ENCODE measurements at places on chromosomes 2 and 18. TPM values are rescaled to one million over a fixed set of nuclear protein-coding genes. Genes with fewer than 3 reads are reported as not detected.

Gene NT5DC4
- total RNA-seq, result not detected

- H3K36me3 ChIP-seq, result peaks cover 1% of the 10 kb centered on the region
- peaks cover 2% of the 10 kb centered on the region for H3K4me1 ChIP-seq
- H3K27ac ChIP-seq, result no peak overlapping the region
- H3K27me3 ChIP-seq, result peaks cover 25% of the 10 kb centered on the region
- H3K4me3 ChIP-seq, result no peak overlapping the region
Observed at GRCh38 chr2:27010139-27010538, 22.6 kb upstream of the TMEM214 start.

Gene EN1
- not detected for total RNA-seq

- H3K36me3 ChIP-seq, result peaks cover 5% of the 10 kb centered on the region
- H3K27me3 ChIP-seq, result no peaks in the 10 kb centered on the region
- DNase-seq, result no peak
- peak overlapping the region; percentile 38 for H3K27ac ChIP-seq
Observed at GRCh38 chr2:39140322-39140847, 19.5 kb upstream of the SOS1 start.

Gene LRRTM1
- not detected for total RNA-seq

GRCh38 chr2:51291762-51292551, 260.0 kb upstream of the NRXN1 start:
- no peak overlapping the region for H3K4me3 ChIP-seq
- H3K36me3 ChIP-seq, result no peaks in the 10 kb centered on the region
- no peak for DNase-seq
- H3K27me3 ChIP-seq, result no peaks in the 10 kb centered on the region

DNA sequence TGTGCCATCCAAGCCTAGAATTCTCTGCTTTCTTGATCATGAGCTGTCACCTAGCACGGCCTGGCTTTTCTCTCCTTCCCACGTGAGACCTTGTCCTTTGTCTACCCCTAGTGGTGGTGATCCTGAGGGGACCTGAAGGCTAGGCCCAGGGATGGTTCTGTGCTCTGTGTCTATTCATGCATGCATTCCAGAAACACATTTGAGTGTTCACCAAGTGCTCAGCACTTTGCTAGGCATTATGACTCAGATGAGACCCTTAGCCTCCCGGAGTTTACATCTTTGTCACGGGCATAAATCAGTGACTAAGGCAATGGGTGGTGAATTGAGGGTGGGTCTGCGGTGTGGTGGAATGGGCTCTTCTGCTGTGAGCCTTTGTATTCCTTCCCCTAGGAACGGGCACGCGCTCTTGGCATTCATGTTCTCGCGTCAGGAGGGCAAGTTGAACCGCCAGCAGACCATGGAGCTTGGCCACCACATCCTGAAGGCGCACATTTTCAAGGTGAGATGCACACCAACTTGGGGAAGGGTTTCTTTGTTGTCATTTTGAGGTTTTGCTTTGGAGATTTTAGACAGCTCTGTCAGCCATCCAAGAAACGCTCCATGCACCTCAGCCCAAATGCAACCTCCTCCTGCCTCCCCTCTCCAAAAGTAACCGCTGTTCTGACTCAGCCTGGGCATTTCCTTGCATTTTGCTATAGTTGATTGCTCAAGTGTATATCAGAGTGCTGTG, 100.9 kb downstream of the WDSUB1 start:
- H3K4me3 ChIP-seq, result no peak overlapping the region
- no peak for DNase-seq
- H3K27me3 ChIP-seq, result no peaks in the 10 kb centered on the region
- H3K4me1 ChIP-seq, result peaks cover 12% of the 10 kb centered on the region
- H3K36me3 ChIP-seq, result no peaks in the 10 kb centered on the region

- no peak overlapping the region for H3K4me3 ChIP-seq
- no peak overlapping the region for H3K27ac ChIP-seq
- DNase-seq, result no peak
- H3K4me1 ChIP-seq, result peaks cover 17% of the 10 kb centered on the region
- H3K36me3 ChIP-seq, result no peaks in the 10 kb centered on the region
Observed at GRCh38 chr18:48977914-48978313, 27.1 kb upstream of the SMAD7 start.

Gene BABAM2
- 65.4 TPM for total RNA-seq

GRCh38 chr2:38233231-38233983, 143.7 kb downstream of the ATL2 start:
- no peak overlapping the region for H3K27ac ChIP-seq
- H3K4me3 ChIP-seq, result no peak overlapping the region
- H3K4me1 ChIP-seq, result no peaks in the 10 kb centered on the region
- peaks cover 54% of the 10 kb centered on the region for H3K27me3 ChIP-seq
- H3K36me3 ChIP-seq, result no peaks in the 10 kb centered on the region
- DNase-seq, result no peak

Gene CRYBA2
- not detected for total RNA-seq

GRCh38 chr2:1749489-1750119, 5.3 kb upstream of the PXDN start:
- H3K27ac ChIP-seq, result no peak overlapping the region
- H3K4me3 ChIP-seq, result no peak overlapping the region
- H3K36me3 ChIP-seq, result no peaks in the 10 kb centered on the region
- DNase-seq, result no peak
- peaks cover 27% of the 10 kb centered on the region for H3K27me3 ChIP-seq

- H3K36me3 ChIP-seq, result no peaks in the 10 kb centered on the region
- no peaks in the 10 kb centered on the region for H3K27me3 ChIP-seq
- H3K4me1 ChIP-seq, result no peaks in the 10 kb centered on the region
- DNase-seq, result no peak
- H3K4me3 ChIP-seq, result no peak overlapping the region
Observed at GRCh38 chr18:78558101-78558810, 421.4 kb upstream of the SALL3 start.

DNA sequence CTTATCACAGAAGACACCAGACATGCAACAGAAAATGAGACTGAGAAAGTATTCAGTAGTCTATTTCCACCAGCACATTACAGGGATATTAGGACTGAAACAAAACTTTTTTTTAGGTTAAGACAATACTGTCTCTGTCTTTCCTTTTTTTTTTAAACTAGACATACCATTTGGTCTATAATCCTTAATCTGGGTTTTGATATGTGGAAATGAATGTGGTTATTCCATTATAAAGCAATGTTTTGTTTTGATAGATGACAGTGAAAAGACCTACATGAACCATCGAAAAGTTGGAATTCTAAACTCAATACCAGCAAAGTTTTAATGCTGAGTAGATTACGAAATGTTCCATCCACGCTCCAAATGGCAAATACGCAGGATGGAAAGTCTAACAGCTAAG, 123.4 kb downstream of the TCF4 start:
- no peaks in the 10 kb centered on the region for H3K27me3 ChIP-seq
- H3K36me3 ChIP-seq, result no peaks in the 10 kb centered on the region
- H3K4me3 ChIP-seq, result no peak overlapping the region
- no peak overlapping the region for H3K27ac ChIP-seq
- H3K4me1 ChIP-seq, result no peaks in the 10 kb centered on the region

- H3K27ac ChIP-seq, result no peak overlapping the region
- peaks cover 41% of the 10 kb centered on the region for H3K27me3 ChIP-seq
- no peaks in the 10 kb centered on the region for H3K4me1 ChIP-seq
- DNase-seq, result no peak
- H3K36me3 ChIP-seq, result no peaks in the 10 kb centered on the region
Observed at GRCh38 chr18:63508596-63508995, 31.8 kb downstream of the SERPINB5 start.

DNA sequence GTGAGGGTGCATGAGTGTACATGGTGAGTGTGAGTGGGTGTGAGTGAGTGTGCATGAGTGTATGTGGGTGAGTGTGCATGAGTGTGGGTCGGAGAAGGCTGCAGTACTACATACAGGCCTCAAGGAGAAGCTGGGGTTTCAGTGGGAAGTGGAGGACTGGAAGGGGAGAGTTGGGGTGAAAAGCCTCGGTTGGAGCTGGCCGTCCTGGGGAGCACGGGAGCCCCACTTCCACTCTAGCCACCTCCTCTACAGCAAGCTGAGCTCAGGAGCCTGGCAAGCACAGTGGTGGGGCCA, 68.7 kb upstream of the HPCAL1 start:
- H3K27me3 ChIP-seq, result no peaks in the 10 kb centered on the region
- peak overlapping the region; percentile 7 for H3K27ac ChIP-seq
- DNase-seq, result no peak
- H3K4me1 ChIP-seq, result no peaks in the 10 kb centered on the region
- H3K4me3 ChIP-seq, result no peak overlapping the region

Gene SLC19A3
- not detected for total RNA-seq

- no peak for DNase-seq
- H3K4me1 ChIP-seq, result no peaks in the 10 kb centered on the region
- H3K27ac ChIP-seq, result no peak overlapping the region
- peaks cover 5% of the 10 kb centered on the region for H3K36me3 ChIP-seq
- H3K4me3 ChIP-seq, result no peak overlapping the region
Observed at GRCh38 chr18:72866901-72867745, 664 bp downstream of the NETO1 start.

- H3K4me1 ChIP-seq, result no peaks in the 10 kb centered on the region
- H3K27me3 ChIP-seq, result no peaks in the 10 kb centered on the region
- no peaks in the 10 kb centered on the region for H3K36me3 ChIP-seq
- no peak overlapping the region for H3K27ac ChIP-seq
- no peak overlapping the region for H3K4me3 ChIP-seq
Observed at GRCh38 chr2:155547571-155547970, 785.0 kb downstream of the NR4A2 start.

DNA sequence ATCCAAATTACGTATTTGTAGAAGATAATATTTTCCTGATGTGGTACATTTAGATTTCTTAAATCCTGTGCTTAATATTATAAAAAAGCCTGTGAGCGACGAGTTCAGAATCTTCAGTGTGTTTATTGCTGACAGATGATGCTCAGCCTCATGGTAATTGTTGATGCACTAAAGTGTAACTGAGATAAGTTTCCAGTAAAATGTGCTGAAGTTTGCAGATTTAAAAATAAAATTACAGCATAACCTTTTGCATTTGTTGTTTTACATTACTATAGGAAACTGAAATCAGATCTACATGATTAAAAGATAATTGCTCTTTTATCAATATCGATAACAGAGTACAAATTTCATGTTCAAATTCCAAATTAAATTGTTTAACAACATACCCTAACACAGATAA, 307.6 kb downstream of the FIGN start:
- no peak for DNase-seq
- H3K27me3 ChIP-seq, result no peaks in the 10 kb centered on the region
- no peaks in the 10 kb centered on the region for H3K4me1 ChIP-seq
- no peaks in the 10 kb centered on the region for H3K36me3 ChIP-seq

DNA sequence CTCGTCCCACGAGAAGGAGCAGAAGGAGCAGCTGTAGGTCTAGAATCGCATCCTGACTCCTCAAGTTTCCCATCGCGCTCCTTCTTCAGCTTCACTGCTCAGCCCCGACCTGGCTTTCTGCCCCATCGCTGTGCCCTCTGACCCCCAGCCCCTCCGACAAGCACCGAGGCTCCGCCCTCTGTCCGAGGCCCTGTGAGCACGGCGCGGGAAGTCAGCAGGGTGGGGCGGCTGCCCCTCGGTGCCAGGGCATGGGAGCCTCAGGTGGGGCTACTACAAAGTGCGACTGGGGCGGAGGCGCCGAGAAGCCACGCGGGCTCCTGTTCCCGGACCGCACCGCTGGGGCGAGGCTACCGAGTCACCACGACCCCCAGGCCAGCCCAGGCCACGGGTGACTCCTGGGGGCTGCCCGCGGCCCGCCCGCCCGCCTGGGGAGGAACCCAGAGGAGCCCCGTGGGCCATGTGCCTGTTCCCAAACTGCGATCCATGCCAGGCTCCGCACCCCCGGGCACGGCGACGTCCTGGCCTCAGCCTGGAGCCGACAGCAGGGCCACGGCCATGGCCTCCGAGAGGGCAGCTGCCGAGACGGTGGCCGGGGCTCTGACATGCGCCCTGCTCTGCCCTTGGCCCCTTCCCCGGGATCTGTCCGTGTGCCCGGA, 36.6 kb upstream of the ID2 start:
- no peak overlapping the region for H3K4me3 ChIP-seq
- H3K36me3 ChIP-seq, result peaks cover 3% of the 10 kb centered on the region
- H3K27ac ChIP-seq, result no peak overlapping the region
- H3K4me1 ChIP-seq, result peaks cover 5% of the 10 kb centered on the region
- DNase-seq, result no peak

DNA sequence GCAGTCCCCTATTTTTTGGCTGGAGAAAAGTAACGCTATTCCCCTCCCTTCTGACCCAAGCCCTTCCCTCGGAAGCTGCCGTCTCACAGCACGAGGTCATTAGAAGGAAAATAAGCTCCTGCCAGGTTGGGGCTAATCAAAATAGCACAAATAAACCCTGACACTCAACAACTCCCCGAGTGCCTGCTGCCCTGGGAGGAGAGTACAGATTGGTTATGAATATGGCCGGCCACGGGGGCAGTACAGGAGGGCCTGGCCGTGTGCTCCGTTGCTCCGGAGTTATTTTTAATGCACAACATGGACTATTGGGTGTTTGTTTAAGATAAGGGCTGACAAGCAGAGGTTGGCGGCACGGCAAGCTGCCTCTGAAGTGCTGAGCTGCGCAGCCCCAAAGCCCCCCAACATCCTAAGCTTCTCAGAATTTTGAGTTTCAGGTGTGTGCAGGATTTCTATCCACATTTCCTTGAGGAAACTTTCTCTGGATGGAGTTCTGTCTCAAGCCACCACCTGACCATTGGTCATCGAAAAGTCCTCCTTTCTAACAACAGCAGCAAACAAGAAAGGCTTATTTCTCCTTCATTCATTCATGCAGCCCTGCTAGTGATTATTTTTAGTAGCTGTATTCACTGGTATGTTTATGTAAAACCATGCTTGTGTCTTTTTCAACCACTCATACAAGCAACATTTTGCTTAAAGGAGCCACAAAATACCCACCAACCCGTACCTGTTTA, 58.7 kb downstream of the PAX3 start:
- no peaks in the 10 kb centered on the region for H3K36me3 ChIP-seq
- no peak overlapping the region for H3K4me3 ChIP-seq
- H3K27me3 ChIP-seq, result peaks cover 38% of the 10 kb centered on the region
- no peak for DNase-seq
- H3K4me1 ChIP-seq, result no peaks in the 10 kb centered on the region

Gene RND3
- total RNA-seq, result not detected

- H3K4me3 ChIP-seq, result no peak overlapping the region
- no peak overlapping the region for H3K27ac ChIP-seq
Observed at GRCh38 chr2:215428060-215428910, 7.6 kb downstream of the FN1 start.

- H3K27me3 ChIP-seq, result no peaks in the 10 kb centered on the region
- no peaks in the 10 kb centered on the region for H3K36me3 ChIP-seq
- no peaks in the 10 kb centered on the region for H3K4me1 ChIP-seq
- no peak overlapping the region for H3K4me3 ChIP-seq
Observed at GRCh38 chr18:28039691-28040090, 137.2 kb downstream of the CDH2 start.

DNA sequence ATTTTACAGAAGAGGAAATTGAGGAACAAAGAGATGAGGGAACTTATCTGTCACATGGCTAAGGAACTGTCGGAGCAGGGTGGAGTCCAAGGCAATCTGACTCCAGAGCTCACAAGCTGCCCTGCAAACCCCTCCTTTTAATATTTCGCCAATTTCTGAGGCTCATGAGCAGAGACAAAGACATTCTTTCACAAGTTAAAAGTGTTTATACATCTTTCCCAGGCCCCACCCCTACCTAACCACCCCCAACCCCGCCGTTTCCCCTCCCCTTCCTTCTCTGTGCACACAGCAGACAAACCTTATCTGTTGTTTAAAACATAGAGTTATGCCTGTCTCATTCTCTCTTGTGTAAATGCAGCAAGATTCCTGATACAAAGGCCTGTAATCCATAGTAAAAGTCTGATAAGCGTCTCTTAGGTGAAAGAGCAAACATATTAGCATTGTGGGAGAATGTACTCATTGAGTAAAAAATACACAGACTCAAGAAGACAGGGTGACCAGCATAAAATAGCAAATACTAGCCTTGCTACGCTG, 44.3 kb downstream of the EPHA4 start:
- peaks cover 18% of the 10 kb centered on the region for H3K4me1 ChIP-seq
- no peak for DNase-seq
- H3K27ac ChIP-seq, result no peak overlapping the region
- no peaks in the 10 kb centered on the region for H3K36me3 ChIP-seq
- no peak overlapping the region for H3K4me3 ChIP-seq
- no peaks in the 10 kb centered on the region for H3K27me3 ChIP-seq
